ENCODE measurements at places on chromosomes 3 and 15.

DNA sequence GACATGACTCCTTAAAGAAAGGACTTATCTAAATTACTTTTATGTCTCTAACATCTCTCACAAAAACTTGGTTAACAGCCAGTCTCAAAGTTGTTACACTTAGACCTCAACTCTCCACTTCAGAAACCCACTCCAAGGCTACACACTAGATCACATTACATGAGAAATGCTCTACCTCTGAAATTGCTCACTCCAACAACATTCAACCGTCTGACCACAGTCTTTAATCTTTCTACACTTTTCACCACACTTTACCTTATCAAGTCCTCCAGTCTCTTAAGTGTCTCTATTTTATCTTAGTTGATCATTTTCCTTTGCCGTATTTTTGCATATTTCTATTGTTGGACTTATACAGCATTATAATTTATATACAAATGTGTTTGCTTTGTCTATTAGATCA is 5.8 kb downstream of the SLC12A6 start:
- DNase-seq = no peak

DNA sequence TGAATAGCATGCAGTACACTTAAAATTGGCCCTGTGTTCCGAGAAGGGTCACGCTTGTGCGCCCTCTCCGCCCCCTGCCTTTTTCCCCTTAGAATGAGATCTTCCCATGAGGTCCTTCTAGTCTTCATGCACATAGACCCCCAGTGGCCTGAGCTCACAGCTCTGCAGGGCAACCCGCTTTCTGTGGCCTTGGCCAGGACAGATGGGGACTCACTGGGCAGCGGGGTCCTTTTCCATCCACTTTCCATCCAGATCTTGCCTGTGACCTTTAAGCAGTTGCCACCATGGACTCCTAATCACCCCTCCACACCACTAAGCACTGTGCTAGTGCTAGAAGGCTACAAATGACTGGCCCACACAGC is 244.4 kb downstream of the UACA start:
- DNase-seq = no peak

DNA sequence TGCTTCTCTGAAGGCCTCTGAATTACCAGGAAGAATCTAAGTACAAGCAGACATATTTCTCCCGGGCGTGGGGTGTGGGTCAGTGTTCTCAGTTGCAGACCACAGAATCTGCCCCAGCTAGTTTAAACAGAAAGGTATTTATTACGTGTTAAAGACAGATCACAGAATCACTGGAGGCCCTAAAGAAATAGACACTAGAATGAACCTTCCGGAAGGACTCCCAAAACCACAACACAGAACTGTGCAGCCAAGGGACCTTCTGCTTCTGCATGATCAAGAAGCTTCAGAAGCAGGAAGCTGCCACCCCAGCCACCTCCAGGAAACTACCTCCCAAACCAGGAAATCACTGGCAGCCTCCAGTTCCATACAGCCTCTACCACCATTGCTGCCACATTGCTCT is 32.7 kb upstream of the ZFAND6 start:
- DNase-seq = no peak

- DNase-seq = no peak
Observed at GRCh38 chr15:91408476-91409076, 308.5 kb downstream of the SV2B start.

GRCh38 chr3:82093641-82094040 is 332.2 kb upstream of the GBE1 start:
- DNase-seq = no peak

DNA sequence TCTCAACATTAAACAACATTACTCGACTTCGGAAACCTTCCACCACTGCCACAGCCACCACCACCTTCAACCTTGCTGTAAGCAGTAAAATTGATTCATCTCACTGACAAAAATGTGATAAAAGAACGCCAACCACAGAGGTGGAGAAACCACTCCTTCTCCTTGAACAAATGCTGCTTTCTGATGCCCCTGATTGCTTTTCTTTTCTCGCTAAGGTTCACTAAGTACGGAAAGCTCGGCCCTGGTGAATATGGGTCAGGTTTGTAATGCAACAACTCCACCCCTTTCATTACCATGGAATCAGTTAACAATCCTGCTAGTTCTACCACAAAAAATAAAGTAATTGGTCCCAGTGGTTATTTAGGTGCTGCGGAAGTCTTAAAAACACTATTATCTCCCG is 44.9 kb downstream of the MEIS2 start:
- DNase-seq = no peak

- no peak for DNase-seq
Observed at GRCh38 chr15:23073890-23074646, 34.7 kb upstream of the TUBGCP5 start.

DNA sequence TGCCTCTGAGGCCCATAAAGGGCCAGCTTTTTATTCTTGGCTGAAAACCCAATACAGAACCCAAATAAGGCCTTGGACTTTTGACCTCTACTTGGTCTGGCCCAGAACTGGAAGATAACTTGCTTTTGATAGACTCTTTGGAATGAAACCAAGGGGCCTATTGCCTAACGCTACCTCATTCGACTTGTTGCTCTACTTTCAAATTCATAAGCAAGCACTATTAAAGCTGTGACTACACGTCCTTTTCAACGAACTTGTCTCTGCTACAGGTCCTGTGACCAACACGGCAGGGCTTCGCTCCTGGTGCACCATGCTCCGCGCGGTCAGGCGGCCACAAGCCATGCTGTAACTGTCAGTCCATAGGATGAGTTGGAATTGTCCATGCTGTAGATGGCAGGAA is 385.4 kb downstream of the MFSD1 start:
- DNase-seq = no peak

GRCh38 chr3:188037195-188037718 is 116.7 kb upstream of the LPP start:
- no peak for DNase-seq

DNA sequence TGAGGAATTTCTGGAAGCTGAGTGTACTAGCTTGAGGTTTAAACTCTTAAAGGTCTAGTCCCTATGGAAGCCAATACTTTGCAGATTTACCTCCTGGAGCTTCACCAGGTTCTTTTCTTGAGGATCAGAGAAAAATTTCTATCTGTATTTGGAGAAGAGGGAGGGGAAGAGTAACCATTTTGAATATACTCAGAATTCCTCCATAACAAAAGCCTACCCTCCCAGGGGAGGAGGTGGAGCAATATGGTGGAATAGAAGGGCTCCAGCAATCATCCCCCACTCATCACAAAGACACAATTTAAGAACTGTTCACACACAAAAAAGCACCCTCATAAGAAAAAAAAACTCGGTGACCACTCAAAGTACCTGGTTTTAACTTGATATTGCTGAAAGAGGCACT is 36.0 kb upstream of the PEX5L start:
- no peak for DNase-seq

GRCh38 chr3:12556314-12556689 is 585 bp upstream of the MKRN2 start:
- no peak for DNase-seq

GRCh38 chr15:69272139-69272538 is 26.6 kb upstream of the PAQR5 start:
- DNase-seq = no peak

- no peak for DNase-seq
Observed at GRCh38 chr15:64948916-64949315, 37.2 kb downstream of the ANKDD1A start.

DNA sequence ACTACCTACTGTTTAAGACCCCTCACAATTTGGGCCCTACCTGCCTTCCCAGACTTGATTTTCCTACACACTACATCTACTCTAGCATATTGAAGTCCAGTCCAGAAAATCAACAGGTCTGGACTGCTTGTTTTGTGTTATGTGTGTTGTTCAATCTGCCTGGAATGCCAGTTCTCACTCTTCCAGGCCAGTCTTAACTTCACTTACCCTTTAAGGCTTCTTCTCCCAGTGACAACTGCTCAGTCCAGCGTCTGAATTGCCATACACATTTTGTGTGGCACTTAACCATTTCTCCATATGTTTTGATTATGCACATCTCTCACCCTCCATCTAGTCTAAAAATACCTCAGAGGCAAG is 1.1 kb downstream of the TICRR start:
- no peak for DNase-seq

DNA sequence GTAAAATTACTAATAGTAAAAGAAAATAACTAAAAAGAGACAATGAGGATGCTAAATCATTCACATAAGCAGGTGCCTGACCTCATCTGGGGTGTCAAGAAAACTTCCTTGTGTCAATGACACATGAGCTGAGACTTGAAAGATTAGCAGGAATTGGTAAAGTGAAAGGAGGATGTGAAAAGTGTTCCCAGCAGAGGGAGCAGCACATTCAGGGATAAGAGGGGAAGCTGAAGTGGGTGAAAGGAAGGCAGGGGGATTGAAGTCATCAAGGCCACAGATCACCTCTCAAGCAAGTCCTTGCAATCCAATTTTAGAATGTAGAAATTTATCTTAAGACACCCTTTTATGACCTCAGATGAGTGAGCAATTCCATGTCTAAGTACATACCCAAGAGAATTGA is 60.2 kb upstream of the ACP3 start:
- peak; percentile 37 for DNase-seq

GRCh38 chr3:134857356-134857755 is 62.3 kb downstream of the EPHB1 start:
- no peak for DNase-seq

- no peak for DNase-seq
Observed at GRCh38 chr15:43948691-43949325, 122.0 kb downstream of the WDR76 start.

GRCh38 chr3:136925425-136926190 is 32.2 kb upstream of the IL20RB start:
- DNase-seq = no peak

- no peak for DNase-seq
Observed at GRCh38 chr3:120460862-120461261, 10.1 kb upstream of the FSTL1 start.

DNA sequence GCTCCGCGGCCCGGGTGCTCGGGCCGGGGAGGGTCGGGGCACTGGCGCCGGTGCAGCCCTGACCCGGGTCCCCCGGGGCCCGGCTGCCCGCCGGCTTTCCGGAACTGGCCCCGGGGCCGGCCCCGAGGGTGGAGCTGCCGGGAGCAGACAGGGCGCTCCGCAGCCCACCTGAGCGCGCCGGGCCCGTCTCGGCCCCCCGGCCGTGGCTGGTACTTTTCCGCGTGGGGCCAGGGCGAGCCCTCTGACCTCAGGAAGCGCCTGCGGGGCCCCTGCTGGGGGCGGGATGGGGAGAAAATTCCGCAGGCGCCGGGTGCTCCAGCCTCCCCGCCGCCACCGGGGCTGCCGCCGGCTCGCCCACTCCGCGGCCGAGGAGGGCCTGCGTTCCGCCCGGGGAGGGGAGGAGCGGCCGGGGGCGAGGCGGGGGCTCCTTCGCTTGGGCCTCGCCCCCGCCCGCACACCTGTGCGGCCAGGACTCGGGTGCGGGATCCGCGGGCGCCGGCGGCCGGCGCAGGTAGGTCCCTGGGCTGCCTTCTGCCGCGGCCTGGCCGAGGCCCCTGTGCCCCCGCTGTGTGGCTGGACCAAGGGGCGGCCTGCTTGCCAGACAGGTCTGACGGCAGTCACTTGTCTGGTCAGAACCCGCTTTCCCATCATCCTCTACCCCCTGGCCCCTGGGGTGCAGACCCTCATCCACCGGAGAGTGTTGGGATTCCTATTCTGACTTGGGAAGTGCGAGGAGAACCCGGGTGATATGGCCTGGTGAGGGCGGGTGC is 3.5 kb downstream of the FURIN start:
- DNase-seq = no peak

- DNase-seq = no peak
Observed at GRCh38 chr15:70210076-70210475, 112.4 kb upstream of the TLE3 start.

- DNase-seq = no peak
Observed at GRCh38 chr15:91936182-91936775, 82.8 kb downstream of the SLCO3A1 start.

DNA sequence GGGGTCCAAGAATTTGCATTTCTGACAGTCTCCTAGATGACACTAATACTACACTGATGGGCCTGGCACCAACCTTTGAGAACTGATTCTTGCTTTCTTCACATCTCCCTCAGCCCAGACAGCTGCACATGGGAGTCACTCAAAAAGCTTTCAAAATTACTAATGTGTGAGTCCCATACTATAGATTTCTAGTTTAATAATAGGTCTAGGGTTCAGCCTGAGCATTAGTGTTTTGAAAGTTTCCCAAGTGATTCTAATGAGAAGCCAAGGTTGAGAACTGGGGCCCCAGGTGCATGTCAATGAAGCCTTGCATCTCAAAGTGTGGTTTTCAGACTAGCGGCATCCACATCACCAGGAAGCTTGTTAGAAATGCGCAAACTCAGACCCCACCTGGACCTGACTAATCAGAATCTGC is 159.9 kb upstream of the CMC1 start:
- DNase-seq = no peak

- no peak for DNase-seq
Observed at GRCh38 chr3:151775314-151776258, 38.3 kb upstream of the AADAC start.

GRCh38 chr3:15942462-15942861 is 144.7 kb upstream of the ANKRD28 start:
- no peak for DNase-seq

DNA sequence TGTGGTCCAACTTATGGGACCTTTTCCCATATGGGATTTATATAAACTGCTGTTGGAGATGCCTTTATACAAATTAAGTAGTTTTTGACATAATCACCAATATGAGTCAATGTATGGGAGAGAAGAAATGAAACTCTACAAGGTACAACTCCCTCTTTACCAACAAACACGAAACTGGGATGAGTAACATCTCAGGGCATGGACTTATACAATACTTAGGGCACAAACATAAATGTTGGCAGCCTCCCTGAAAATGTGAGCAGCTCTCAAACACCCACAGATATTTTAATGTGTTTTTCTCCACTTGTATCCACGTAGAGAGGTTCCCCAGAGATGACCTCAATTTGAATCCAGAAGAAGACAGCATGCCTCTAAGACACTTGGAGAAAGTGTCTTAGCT is 161.6 kb downstream of the MAGI1 start:
- no peak for DNase-seq

DNA sequence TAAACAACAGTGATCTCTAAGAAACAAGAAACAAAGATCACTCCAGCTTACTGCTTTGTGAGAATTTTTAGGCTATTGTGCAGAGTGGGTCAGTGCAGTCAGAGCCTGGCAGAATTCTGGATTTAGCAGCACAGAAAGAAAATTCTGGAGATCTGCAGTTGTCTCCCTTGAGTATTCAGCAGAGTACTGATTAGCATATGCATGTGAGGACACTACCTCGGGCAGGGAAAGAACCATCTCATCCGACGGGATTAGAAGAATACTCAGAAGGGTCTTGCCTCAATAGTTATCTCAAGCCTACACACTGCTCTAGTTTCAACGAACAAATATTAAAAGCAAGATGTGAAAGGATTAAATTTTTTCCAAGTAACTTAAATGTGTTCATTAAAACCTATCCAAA is 70.7 kb downstream of the TRPC1 start:
- DNase-seq = no peak

DNA sequence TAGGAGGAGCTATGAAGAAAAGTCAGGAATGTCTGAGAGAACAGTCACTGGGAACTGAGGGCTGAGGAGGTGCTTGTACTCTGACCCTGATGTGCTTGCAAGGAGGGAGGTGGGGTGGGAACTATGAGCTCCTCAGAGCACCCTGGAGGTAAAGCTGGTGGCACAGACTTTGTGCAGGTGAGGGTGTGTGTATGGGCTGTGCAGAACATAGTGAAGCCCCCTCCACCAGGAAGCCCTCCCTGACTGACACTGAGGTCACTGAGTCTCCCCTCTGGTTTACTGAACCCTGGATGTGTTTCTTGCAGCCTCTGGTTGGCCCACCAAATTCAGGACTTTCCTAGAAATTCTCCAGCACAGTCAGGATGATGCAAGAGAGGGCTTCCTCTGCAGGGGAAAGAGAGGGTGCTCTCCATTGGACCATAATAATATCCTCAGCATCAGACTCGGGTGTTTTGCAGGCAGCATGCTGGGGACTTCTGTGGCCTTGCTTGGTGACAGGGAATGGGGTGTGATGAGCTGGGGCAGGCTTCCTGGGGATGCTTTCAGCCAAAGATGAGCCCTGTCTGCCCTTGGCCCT is 1.5 kb upstream of the ISLR start:
- no peak for DNase-seq
